ENCODE measurements at places on chromosomes 6 and 20.

GRCh38 chr20:46938434-46938833 is 43.8 kb downstream of the EYA2 start:
- no peak for DNase-seq

GRCh38 chr6:148932208-148932607 is 185.4 kb downstream of the UST start:
- no peak for DNase-seq

- no peak for DNase-seq
Measured at GRCh38 chr20:59836767-59837166, 96.7 kb downstream of the SYCP2 start.

DNA sequence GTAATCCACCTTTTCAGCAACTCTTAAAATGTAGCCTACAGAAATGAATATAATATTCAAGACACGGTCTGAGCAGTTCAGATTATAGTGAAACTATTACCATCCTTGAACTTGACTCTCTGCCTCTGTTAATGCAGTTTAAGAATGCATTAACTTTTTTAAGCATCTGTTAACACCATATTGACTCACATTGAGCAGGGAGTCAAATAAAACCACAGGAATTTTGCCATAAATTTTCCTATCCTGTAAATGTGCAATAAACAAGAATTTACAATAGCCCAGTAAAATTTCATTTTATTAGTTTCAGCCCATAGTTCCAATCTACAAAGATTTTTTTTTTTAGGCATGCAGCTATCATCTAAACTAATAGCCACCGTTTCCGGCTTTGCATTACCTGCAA is 239.2 kb upstream of the DEFB112 start:
- no peak for DNase-seq

- DNase-seq: no peak
Measured at GRCh38 chr6:136547336-136547735, 2.9 kb downstream of the MAP7 start.

- DNase-seq: no peak
Measured at GRCh38 chr20:49646126-49646525, 67.6 kb downstream of the B4GALT5 start.

DNA sequence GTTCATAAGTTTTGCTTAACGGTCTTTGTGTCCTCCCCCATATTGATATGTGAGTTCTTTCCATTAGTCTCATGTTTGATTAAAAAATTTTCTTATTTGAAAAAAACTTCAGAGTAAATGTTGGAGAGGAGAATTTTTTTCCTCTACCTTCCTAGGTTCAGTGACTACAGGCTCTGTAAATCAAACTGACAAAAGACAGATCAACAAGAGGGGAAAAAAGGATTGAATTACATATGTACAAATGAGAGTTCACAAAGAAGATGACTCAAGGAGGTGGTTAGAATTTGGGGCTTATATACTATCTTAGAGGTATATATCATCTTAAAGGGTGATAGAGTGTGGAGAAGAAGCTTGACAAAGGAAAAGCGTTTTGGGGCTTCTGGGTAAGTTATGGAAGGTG is 5.6 kb downstream of the TMC2 start:
- DNase-seq: no peak

DNA sequence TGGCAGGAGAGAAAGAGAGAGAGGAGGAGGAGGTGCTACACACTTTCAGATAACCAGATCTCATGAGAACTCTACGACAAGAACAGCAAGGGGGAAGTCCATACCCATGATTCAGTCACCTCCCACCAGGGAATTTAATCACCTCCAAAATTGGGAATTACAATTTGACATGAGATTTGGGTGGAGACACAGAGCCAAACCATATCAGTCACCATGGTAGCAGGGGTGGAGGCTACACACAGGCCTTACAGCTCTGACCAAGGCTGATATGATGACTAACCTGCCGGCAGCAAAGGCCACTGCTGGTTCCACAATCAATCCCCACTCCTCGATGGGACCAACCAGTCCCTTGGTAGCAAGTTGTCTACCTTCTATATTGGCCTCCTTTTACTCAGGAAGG is 13.6 kb upstream of the RBM24 start:
- no peak for DNase-seq

DNA sequence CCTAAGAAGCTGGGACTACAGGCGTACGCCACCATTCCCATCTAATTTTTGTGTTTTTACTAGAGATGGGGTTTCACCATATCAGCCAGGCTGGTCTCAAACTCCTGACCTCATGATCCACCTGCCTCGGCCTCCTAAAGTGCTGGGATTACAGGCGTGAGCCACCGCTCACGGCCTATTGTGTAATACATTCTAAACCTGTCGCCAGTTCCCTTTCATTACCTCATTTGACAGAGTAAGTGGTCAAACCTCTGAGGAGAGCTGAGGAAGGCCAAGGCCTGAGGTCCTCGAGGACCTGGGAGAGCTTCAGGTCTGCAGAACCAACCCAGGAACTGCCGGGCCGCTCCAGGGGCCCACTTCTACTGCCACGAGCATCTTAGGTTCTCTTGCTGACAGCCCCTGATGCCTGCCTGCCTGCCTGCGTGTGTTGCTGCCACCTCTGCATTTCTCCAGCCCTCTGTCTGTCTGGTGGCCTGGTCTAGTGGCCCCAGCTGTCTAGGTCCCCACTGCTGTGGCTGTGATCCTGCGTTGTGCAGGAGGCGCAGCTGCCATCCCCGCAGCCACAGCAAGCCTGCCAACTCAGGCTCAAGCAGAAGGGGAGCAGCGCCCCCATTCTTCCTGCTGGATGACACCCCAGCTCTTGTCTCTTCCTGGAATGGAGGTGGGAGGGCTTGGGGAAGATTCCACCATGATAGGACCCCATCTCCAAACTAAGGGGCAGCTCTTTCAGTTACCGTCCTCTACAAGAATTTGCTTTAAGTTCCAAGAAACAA is 45.3 kb downstream of the PRR18 start:
- no peak for DNase-seq

DNA sequence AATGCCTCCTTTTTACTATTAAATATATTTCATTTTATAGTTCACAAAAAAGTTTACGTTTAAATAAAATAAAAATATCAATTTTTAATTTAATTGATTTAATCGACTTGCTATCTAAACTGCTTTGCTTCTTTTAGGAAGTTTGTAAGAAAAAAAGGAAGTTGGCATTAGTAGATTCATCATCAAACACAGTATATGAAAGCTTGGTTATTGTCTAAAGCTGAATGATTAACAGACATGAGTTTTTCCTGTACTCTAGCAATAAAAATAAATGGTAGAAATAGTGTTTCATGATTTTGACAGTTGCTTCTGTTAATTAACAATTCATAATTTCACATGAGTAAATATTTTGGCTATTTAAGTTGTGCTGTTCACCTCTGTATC is 1285.5 kb upstream of the GJE1 start:
- DNase-seq: no peak

DNA sequence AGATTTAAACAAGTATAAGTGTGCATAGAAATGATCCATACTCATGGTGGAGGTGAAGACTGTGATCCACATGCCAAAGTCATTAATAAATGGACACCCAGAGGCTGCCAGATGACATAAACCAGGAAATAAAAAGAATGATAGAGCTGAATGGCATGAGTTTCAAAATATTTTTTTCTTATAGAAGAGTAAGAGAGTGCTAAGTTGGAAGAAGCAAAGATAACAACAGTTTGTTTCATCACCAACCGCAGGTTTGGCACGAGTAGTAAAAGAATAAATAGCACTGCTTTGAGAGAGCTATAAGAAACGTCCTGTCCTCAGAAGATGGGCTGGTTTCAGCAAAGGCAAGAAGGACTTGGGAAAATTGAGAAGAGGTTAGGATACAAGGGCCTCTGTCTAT is 246.9 kb downstream of the UBE3D start:
- DNase-seq: no peak

GRCh38 chr20:57522380-57523140 is 2.4 kb downstream of the CTCFL start:
- DNase-seq: no peak

DNA sequence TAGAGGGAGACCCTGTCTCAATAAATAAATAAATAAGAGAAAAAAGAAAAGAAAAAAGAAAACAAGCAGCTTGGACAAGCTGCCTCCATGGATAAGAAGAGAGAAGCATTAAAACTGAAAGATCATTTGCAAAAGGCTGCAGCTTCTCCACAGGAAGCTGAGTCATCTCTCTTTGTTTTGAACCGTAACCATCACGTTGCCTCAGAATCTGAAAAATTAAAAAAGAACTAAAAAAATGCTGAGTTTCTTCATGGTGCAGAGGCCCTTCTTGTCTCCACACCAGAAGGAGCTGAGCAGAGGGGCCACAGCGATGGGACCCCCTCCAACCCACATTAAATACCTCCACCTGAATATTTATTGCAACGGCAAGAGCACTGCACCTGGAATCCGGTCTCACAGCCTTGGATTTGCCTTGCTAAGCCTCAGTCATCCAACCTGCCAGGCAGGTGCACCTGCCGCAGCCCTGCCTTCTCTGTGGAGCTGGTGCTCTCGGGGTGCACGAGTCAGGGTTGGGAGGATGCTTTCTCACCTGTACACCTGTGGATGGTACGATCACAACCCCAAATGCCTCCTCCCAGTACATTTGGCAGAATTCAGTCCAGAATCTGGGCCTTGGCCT is 28.1 kb downstream of the TOX2 start:
- DNase-seq: peak; percentile 26

DNA sequence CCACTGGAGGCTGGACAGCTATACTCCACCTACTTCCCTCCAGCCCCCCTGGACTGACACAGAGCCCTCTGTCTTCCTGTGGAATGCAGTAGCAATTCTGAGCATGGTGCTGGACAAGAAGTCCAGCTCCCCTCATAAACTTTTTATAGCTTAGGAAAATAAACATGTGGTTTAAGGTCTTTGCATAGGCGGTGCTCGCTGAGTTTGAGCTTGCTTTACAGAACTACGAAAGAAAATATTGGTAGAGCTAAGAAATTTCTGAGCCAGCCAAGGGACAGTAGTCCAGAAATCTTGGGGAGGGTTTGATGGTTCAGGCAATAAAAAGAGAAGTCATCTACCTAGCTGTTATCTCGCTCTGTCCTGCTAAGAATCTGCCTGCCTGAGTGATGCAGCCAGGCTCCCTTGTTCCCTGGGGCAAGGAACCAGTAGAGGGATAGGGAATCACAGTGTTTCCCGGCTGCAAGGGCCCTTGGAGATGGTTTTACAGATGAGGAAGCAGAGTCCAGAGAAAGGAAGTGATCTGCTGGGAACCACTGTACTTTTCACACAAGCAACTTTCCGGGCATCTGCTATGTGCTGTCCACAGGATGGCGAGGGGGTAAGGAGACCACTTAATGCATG is 343.4 kb downstream of the CDC5L start:
- DNase-seq: peak; percentile 56

DNA sequence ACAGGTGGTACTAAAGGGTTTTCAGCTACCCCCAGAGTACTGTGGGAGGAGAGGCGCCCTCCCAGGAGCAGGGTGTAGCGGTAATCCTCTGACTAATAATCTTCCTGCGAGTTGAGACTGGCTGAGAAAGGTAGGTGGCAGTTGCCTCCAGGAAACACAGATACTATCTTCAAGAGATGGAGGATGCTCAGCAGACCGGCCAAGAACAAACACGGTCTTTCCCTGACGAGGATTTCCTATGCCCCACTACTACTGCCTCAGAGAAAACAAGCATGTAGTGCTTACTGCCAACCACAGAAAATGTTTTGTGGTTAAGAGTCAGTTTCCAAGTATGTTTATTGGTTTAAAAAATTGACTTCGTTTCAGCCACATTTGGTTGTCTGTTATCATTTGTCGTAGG is 26.8 kb downstream of the C6orf89 start:
- peak; percentile 63 for DNase-seq

- DNase-seq: no peak
Measured at GRCh38 chr6:157400676-157401075, 19.7 kb downstream of the ZDHHC14 start.

DNA sequence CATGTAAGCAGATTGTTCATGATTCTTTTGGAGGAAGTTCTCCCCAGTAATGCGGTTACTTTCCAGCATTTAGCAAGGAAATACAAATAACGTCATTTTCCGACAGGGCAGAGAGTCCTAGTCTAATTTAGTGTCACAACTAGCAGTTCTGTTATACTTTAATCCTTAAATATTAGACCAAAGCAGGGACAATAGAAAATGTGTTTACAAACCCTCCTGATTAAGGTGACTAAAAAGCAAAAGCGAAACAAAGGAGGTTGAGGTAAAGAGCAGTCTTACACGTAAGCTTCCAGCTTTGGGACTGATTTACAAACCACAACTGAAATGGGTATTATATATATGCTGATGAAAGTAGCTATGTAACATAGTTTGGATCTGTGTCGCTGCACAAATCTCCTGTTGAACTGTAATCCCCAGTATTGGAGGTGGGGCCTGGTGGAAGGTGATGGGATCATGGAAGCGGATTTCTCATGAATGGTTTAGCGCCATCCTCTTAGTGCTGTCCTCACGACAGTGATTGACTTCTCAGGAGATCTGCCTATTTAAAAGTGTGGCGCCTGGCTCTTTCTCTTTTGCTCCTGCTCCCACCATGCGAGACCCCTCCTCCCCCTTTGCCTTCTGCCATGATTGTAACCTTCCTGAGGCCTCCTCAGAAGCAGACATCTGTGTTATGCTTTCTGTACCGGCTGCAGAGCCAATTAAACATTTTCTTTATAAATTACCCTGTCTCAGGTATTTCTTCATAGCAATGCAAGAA is 81.9 kb downstream of the PLCB1 start:
- no peak for DNase-seq

GRCh38 chr20:9166153-9166780 is 97.4 kb downstream of the PLCB4 start:
- DNase-seq: no peak

DNA sequence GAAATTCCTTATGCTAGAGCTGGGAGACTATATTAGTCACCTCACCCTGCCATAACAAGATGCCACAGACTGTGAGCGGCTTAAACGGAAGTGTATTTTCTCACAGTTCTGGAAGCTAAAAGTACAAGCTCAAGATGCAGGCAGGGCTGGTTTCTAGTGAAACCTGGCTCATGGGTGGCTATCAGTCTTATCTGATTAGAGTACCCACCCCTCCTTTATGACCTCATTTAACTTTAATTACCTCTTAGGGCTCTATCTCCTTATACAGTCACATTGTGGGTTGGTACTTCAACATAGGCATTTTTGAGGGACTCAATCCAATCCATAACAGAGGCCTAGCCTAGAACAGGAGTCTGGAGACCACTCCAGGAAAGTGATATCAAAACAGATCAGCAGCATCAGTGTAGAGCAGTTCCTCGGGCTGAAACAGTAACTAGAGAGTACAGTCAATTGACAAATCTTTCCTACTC is 2.3 kb upstream of the SNRNP48 start:
- DNase-seq: no peak

DNA sequence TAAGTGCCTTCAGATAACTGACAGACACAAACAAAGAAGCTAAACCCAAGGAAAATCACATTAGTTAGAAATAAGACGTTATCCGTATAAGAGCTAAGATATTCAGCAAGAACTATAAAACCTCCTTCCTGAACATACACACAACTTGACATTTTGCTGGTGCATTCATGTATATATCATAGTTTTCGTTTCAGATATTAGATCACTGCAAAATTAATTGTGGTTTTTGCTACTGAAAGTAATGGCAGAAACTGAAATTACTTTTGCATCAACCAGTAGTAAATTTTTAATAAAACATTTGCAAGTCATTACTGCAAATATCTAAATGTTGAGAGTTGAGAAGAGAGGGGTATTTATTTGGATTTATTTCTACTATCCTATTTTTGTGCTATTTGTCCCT is 26.1 kb upstream of the KCNQ5 start:
- no peak for DNase-seq
